ENCODE measurements at places on chromosomes 13 and 19.

DNA sequence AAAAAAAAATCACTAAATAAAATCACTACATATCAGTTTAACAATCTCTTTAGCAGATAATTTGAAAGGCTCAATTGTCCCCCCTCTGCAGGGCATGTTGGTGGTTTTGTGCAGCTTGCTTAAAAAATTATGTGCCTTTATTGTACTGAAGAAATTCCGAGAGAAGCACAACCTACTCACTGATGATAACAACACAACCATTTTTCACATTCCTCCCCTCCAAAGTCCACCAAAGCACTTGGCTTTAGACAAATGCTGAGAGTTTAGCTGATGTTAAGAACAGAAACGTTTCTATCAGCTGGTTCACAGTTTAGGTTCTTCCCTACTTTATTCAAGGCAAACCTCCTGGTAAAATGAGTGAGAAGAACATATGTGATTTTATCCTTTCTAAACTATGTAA lies 923 bp downstream of the DOCK9 start:
- no peak for DNase-seq

DNA sequence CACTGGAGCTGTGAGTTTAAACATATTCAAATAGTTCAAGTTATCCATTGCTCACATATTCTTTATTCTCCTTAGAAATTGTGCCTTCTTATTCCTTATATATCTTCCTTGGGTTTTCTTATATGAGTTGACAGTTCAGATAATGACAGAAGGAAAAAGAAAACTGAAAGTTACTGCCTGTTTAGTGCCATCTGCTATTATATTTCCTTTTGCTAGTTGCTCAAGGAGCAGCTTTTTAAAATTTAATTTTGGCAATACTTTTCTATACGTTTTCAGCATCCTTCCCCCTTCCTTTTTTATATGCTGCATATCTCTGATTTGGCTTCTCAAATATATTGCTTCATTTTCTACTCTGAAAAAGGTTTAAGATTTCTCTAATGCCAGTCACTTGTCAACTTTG lies 903.1 kb upstream of the SPRY2 start:
- no peak for DNase-seq

DNA sequence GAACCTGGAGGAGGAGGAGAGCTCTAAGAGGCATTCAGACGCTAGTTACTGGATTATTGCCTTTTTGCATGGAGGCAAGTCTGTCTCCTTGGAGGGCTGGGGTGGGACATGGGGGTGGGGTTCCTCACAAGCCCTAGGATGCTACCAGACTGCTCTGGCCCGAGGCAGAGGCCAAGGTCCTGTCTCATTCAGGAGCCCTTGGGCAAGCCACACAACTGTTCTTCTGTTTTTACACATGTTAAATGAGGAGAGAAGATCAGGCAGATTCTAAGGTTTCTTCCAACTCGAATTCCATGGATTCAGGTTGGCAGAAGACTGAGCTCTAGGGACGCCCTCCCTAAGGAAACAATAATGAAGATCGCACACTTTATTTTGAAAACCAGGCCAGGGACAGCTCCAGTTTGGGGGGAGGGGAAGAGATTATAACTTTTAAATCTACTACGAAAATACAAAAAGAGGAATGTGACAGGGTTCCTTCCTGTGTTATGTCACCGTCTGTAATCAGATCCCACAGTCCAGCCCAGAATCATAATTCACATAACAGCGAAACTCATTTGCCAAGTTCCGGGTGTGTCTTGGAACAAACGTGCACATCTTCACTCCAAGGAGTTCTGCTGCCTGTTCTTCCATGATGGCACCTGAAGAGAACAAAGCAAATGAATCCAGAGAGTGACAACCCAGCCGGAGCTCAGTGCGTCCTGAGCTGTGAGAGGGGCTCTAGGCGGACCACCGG lies 25.2 kb downstream of the IL17D start:
- DNase-seq = no peak

DNA sequence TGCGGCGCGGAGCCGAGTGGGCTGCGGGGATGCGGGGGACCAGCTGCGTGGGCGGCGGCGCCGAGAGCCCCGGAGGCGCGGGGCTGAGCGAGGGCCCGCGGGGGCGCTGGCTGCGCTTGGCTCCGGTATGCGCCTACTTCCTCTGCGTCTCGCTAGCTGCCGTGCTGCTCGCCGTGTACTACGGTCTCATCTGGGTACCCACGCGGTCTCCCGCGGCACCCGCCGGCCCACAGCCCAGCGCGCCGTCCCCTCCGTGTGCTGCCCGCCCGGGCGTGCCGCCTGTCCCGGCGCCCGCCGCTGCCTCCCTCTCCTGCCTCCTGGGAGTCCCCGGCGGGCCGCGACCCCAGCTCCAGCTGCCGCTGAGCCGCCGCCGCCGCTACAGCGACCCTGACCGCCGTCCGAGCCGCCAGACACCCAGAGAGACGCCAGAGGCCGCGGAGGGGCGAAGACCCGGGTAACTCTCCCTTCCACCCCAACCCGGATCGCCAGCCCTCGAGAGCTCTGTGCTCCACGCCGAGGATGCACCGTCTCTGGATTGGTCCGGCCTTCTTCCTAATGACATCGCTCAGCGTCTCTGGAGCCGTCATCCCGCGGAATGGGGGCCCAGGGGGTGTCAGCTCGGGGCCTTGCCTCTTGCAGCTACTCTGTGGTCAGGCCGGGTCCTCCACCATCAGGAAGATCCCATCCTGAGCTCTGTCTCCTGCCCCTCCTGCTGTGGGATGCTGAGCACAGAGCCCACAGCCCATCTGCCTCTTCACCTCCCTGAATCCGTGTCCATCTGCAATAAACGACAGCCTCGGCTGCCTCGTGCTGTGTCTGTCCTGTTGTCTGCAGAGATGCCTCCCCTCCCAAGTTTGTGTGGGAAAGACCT lies 441 bp downstream of the INAFM1 start:
- no peak for DNase-seq

DNA sequence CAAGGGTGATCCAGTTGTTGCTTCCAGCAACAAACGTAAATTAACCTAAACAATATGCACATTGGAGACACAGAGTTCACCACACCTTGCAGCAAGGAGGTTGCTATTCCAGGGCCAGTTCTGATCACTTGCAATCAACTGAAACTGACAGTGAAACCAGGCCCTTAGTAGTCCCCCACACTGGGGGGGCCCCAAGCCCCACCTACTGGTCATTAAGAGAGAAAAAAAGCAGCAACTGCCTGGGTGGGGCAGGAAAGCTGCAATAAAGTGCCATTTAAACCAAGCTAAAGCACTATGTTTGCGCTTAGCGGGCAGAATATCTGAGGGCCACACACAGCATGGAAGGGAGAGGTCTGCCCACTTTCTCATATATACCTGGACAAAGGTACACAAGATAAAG lies 51.5 kb downstream of the ATP7B start:
- DNase-seq = no peak

DNA sequence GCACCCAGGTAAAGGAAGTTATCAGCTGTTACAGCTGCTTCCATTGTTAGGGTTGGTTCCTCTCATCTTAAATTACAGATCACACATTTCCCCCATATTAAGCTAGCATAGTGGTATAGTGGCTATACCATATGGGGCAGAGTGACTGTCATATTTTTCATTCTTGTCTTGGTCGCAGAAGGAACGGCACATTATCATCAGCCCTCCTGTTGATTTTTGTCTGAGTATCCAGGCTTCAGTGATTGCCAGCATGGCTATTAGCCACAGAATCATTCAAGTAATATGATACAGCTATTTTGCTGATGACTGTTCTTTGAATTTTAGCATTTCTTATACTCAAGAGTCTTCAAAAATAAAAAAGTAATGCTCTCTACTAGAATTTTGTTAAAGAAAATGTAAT lies 240.9 kb downstream of the LIG4 start:
- no peak for DNase-seq

GRCh38 chr13:36887758-36888521 lies 32.1 kb downstream of the SMAD9 start:
- DNase-seq = no peak

GRCh38 chr19:812049-812746 lies 9.6 kb downstream of the PLPPR3 start:
- no peak for DNase-seq

DNA sequence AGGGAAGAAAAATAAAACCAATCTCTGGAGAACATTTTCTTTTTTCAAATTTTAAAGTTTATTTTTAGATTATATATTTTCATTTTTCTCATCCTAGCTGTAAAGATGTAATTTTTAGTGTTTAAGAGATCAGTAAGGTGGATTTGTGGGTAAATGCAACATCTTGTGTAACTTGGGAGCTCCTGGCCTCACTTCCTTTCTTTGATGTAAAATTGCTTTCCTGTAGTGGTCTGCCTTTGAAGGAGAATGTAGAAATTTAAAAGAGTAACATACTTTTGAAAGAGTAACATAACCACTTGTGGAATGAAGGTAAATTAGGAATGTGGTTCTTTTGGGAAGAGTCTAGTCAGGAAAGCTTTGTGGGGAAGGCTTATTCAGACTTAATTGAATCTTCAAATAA lies 95.7 kb upstream of the AKAP11 start:
- DNase-seq = no peak

- DNase-seq = no peak
These were observed 565.7 kb downstream of the EFNB2 start for GRCh38 chr13:105969761-105970160.

GRCh38 chr19:7808108-7808507 lies 21.9 kb upstream of the EVI5L start:
- no peak for DNase-seq

- DNase-seq = no peak
These were observed 28.4 kb upstream of the GPR183 start for GRCh38 chr13:99335603-99336002.

DNA sequence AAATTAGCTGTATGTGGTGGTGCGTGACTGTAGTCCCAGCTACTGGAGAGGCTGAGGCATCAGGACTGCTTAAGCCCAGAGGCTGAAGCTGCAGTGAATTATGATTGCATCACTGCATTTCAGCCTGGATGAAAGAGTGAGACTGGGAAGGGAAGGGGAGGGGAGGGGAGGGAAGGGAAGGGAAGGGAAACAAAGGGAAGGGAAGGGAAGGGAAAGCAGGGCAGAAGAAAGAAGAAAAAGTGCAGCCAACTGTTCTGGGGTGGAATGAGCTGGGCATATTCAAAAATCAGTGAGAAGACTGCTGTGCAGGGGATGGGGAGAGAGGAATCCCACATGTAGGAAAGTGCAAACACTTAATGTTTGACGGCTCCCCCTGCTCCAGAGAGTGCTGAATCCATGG lies 905.5 kb downstream of the UQCRFS1 start:
- no peak for DNase-seq

- no peak for DNase-seq
These were observed 550 bp downstream of the CERS4 start for GRCh38 chr19:8209462-8210378.

DNA sequence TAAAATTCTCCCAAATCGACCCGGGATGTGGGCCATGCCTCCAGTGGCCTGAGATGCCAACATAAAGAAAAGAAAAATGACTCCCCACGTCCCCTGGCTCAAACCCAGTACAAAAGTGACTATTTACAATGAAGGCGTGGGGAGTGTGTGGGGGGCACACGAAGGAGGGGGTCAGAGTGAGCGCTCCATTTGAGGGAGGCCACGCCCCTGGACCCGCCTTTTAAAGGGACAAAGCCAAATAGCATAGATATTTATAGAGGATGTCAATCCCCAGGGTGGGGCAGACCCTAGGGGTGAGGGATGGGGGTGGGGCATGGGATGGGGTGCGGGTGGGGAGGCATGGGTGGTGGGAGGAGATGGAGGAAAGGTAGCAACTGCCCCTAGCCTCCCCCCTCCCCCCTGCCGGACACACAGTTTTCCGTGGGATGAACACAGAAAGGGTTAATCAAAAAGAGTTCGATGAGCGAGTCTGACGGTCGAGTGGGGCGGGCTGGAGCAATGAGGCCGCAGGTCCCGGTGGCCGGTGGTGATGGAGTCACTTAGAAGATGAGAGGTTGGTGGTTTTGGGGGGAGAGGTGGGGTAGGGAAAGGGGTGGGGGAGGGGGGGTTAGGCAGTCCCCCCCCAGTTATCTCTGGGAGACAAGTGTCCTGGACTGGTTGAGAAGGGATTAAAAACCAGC lies 20.1 kb upstream of the NANOS2 start:
- no peak for DNase-seq

- DNase-seq = no peak
These were observed 99.0 kb downstream of the ARHGEF7 start for GRCh38 chr13:111213964-111214726.

DNA sequence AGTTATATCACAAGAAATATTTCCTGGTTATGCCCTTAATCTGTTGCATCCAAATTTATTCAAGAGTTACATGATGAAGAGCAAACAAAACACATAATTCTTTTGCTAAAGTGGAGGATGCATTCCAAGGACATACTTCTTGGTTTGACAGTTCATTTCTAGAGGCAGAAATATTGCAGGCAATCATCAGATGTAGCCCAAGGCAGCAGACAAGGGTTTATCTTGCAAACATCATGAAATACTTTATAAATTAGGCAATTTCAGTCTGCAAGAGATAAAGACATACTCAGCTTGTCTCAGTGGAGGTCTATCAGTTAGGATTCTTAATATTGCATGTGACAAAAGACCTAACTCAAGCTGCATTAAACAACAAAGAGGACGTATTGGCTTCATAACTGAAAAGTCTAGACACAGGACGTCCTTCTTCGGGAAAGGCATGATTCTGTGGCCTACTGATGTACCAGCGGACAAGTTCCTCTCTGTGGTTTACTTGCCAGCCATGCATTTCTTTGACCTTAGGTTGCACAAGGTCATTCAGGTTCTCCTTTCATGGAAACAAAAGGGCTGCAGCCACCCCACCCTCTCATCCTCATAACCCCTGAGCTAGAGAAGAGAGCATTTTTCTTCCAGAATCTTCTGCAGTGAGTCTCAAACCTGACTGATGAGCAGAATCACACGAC lies 204.1 kb downstream of the KATNAL1 start:
- no peak for DNase-seq

DNA sequence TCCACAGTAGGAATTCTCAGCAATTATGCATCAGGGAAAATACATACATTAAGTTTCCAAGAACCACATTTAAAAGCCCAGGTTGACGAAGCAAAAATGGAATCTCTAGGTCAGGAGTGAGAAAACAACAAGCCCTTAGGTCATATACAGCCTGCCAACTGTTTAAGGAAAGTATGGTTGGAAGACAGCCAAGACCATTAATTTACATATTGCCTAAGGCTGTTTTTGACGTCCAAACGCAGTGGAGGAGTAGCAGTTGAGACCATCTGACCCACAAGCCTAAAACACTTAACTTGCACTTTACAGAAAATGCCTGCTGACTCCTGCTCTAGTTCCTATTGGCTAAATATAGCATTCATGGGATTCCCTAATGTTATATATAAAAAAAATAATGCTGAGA lies 299.0 kb downstream of the ITGBL1 start:
- DNase-seq = no peak
